Activated CD8-positive, alpha-beta T cell treated with anti-CD3 and anti-CD28 coated beads for 36 hours (primary cell): ENCODE measurements at places on chromosomes 16 and 17.

DNA sequence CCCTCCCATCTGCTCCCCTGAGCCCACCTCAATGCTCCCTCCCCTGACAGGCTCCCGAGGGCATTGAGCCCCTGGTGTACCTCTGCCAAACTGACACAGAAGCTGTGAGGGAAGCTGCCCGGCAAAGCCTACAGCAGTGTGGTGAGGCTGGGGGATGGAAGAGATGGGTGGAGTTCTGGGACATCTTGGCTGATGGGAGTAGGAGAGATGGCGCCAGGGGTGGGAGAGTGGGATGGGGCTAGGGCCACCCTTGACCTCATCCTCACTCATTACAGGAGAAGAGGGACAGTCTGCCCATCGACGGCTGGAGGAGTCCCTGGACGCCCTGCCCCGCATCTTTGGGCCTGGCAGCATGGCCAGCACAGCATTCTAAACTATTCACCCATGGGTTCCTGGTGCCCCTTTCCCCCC is 16.2 kb upstream of the CTCF start:
- peak overlapping the region; percentile 25 for H3K27ac ChIP-seq
- peaks cover 44% of the 10 kb centered on the region for H3K4me1 ChIP-seq
- no peak for DNase-seq
- no peak overlapping the region for H3K4me3 ChIP-seq

GRCh38 chr16:72198021-72198711 is 26.2 kb upstream of the PMFBP1 start:
- H3K27ac ChIP-seq: no peak overlapping the region
- peaks cover 2% of the 10 kb centered on the region for H3K4me1 ChIP-seq
- no peak overlapping the region for H3K4me3 ChIP-seq
- no peaks in the 10 kb centered on the region for H3K36me3 ChIP-seq
- DNase-seq: no peak

GRCh38 chr16:3578610-3579551 is 1.7 kb upstream of the NLRC3 start:
- peak overlapping the region; percentile 99 for H3K4me3 ChIP-seq
- peak overlapping the region; percentile 98 for H3K27ac ChIP-seq
- H3K36me3 ChIP-seq: peaks cover 10% of the 10 kb centered on the region
- H3K27me3 ChIP-seq: no peaks in the 10 kb centered on the region
- peak; percentile 93 for DNase-seq
- H3K4me1 ChIP-seq: peaks cover 39% of the 10 kb centered on the region

DNA sequence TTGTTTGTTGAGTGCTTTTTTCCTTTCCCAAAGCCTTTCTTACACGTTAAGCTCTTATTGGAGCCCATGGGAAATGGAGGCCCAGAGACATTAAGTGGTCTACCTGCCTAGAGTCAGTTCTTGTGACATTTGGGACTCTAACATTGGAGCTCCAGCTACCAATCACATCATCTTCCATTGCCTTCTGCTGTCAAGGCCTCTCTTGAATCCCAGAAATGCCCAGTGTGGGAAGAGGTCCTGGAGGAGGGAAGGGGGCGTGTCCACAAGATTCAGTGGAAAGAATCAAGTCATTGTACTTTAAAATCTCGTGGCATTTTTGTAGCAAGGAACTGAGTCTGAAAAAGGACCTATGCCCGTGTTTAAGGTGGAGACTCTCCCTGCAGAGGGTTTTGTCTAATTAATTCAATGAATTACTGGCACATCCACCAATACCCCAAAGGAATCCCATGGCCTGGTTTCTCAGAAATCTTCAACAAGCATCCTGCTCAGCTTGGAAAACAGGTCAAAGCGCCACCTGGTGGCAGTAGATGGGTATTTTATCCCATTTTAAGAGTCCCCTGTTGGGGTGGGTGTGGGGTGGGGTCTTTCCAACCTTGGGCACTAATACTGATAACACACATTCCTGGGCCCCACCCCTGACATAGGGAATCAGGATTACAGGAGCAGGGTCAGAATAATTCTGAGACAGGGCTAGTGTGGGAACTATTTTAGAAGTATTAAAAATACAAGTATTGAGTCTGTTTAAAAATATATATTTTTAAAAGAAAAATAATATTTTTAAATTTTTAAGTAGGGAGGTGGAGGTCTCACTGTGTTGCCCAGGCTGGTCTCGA is 24.6 kb downstream of the GPT2 start:
- no peak overlapping the region for H3K27ac ChIP-seq
- no peak overlapping the region for H3K4me3 ChIP-seq
- peaks cover 25% of the 10 kb centered on the region for H3K36me3 ChIP-seq
- no peaks in the 10 kb centered on the region for H3K27me3 ChIP-seq

DNA sequence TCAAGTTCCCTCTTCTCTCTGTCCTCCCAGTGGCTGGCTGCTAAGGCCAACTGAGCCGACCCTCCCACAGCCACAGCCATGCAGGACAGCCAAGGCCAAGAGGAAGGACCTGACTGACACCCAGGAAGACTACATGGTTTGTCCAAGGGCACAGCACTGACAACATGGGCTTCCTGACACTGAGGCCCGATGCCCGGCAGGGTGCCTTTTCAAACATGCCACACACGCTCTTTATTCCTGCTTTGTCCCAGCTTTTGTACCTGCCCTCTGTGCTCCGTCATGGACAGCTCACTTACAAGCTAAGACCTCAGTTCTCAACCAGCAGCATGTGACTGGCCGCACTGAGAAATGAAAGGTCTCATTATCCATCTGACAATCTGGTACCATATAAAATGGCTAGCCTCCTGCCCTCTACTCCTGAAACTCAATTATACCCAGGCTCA is 45.8 kb downstream of the TEX2 start:
- no peak for DNase-seq
- H3K36me3 ChIP-seq: peaks cover 15% of the 10 kb centered on the region
- no peak overlapping the region for H3K27ac ChIP-seq
- peaks cover 32% of the 10 kb centered on the region for H3K4me1 ChIP-seq
- no peaks in the 10 kb centered on the region for H3K27me3 ChIP-seq

GRCh38 chr17:4186357-4186881 is 43.4 kb downstream of the CYB5D2 start:
- H3K27me3 ChIP-seq: no peaks in the 10 kb centered on the region
- peaks cover 41% of the 10 kb centered on the region for H3K36me3 ChIP-seq
- DNase-seq: no peak
- H3K27ac ChIP-seq: no peak overlapping the region
- H3K4me1 ChIP-seq: peaks cover 6% of the 10 kb centered on the region

DNA sequence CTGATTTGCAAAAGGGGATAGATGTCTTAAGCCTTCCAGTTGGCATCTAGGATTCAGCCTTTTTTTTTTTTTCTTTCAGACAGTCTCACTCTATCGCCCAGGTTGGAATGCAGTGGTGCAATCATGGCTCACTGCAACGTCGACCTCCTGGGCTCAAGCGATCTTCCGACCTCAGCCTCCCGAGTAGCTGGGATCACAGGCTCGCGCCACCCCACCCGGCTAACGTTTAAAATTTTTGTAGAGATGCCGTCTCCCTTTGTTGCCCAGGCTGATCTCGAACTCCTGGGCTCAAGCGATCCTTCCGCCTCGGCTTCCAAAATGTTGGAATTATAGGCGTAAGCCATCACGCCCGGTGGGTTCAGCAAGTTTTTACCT is 571 bp upstream of the CCP110 start:
- peaks cover 32% of the 10 kb centered on the region for H3K4me1 ChIP-seq
- H3K4me3 ChIP-seq: no peak overlapping the region
- H3K27me3 ChIP-seq: no peaks in the 10 kb centered on the region

DNA sequence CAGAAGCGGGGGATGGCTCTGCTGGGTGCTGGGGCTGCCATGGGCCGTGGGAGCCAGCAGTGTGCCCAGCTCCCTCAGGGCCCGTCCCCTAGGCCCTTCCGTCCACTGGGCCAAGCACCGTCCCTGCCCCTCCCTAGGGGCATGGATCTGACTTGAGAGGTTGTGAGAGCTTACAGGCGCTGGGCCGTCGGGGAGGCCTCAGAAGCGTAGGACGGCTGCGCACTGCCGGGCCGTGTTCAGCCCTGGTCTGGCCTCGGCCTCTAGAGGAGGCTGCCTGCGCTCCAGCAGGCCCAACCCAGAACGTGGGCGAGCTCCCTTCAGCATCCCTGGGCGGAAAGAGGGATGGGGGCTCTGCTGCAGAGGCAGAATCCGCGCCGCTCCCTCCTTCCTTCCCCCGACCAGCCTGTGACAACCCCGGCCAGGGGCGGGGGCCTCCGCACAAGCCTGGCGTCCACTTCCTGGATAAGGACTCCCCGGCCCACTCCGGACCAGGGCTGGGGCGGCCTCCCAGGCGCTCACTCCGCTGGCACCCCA is 685 bp upstream of the MPG start:
- DNase-seq: peak; percentile 59
- peaks cover 18% of the 10 kb centered on the region for H3K27me3 ChIP-seq
- H3K4me3 ChIP-seq: peak overlapping the region; percentile 82
- H3K36me3 ChIP-seq: peaks cover 10% of the 10 kb centered on the region
- H3K4me1 ChIP-seq: peaks cover 31% of the 10 kb centered on the region

GRCh38 chr17:17304521-17304985 is 1.4 kb downstream of the NT5M start:
- DNase-seq: peak; percentile 55
- peak overlapping the region; percentile 85 for H3K27ac ChIP-seq
- peaks cover 9% of the 10 kb centered on the region for H3K36me3 ChIP-seq
- no peaks in the 10 kb centered on the region for H3K27me3 ChIP-seq
- peak overlapping the region; percentile 79 for H3K4me3 ChIP-seq

DNA sequence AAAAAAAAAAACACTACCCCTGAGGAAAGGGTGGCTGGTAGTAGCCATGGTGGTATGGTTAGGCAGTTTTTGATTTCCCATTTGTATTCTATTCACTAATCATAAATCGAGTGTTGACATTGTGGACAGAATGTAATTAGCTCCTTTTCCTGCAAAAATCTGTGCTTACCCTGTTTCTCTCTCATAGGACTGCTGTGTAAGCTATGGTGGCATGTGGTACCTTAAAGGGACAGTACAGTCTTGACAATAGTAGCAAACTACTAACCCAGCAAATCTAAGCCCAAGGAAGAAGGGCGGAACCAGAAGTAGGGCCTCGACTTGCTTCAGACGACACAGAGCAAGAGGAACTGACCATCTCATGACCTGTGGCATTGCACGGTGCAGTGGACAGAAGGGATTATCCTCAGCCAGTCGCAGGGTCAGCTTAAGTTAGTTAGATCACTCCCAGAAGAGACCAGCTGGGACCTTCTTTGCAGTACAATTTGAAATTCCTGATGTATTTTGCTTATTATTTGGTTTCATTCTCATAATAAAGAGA is 36.3 kb downstream of the POLR3E start:
- peak overlapping the region; percentile 13 for H3K27ac ChIP-seq
- peaks cover 16% of the 10 kb centered on the region for H3K4me1 ChIP-seq
- no peaks in the 10 kb centered on the region for H3K27me3 ChIP-seq
- H3K4me3 ChIP-seq: no peak overlapping the region

- no peak overlapping the region for H3K27ac ChIP-seq
- no peak for DNase-seq
- peaks cover 12% of the 10 kb centered on the region for H3K36me3 ChIP-seq
- H3K27me3 ChIP-seq: no peaks in the 10 kb centered on the region
These were observed 9.2 kb upstream of the NUDT16L1 start for GRCh38 chr16:4684058-4684715.

DNA sequence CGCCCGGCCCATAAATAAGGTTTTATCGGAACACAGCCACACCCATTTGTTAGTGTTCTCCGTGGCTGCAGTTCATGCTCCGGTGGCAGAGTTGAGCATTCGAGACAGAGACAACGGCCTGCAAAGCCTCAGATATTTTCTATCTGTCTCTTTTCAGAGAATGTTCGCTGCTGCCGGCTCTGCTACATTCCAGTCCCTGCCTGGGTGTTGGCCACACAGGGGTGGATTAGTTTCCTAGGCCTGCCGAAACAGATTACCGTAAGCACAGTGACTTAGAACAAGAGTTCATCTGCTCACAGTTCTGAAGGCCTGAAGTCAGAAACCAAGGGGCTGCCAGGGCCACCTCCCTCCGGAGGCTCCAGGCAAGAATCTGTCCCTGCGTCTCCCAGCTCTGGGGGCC is 19.1 kb upstream of the GSG1L start:
- no peak overlapping the region for H3K4me3 ChIP-seq
- no peaks in the 10 kb centered on the region for H3K27me3 ChIP-seq
- no peak overlapping the region for H3K27ac ChIP-seq
- no peaks in the 10 kb centered on the region for H3K4me1 ChIP-seq

GRCh38 chr17:43994272-43995149 is 9.9 kb upstream of the NAGS start:
- peak; percentile 75 for DNase-seq
- no peak overlapping the region for H3K27ac ChIP-seq
- H3K4me3 ChIP-seq: no peak overlapping the region

DNA sequence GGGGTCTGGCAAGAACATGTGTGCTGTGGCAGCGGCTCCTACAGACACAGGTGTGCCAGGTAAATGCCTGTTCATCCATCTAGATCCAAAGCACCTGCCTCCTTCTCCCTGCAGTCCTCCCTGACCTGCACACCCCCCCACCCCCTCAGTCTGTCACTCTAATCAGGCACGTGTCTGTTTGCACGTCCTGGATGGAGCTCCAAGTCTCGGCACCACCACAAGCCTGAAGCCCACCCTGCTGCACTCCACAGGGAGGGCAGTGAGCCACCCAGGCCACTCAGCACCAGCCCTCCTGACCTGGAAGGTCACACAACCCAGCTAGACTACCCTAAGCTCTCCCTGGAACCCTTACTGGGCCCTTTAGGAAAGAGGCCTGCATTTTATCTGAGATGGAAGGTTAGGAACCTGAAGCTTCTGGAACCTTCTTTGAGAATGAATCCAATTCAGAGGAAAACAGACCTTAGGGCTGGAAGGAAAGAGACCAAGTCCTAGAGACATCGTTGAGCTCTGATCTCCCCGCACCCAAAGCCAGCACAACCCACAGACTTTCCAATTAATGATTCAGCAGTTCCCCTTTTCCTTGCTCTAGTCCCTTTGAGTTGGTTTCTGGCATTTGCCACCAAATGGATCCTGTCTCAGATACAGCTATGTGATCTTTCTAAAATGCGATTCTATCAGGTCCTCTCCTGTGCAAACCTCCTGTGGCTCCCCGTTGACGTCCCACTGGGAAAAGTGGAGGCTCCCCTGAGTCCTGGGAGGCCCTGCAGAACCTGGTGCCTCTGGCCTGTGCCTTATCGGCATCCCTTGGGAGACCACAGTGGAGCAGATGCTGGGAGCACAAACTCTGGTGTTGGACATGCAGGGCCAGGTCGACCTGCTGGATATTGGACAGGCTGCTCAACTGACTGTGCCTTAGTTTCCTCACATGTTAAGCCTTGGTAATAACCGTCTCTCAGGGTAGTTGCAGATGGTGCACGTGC is 67.9 kb downstream of the PRMT7 start:
- H3K36me3 ChIP-seq: no peaks in the 10 kb centered on the region
- no peak overlapping the region for H3K27ac ChIP-seq
- H3K4me3 ChIP-seq: no peak overlapping the region
- DNase-seq: no peak

DNA sequence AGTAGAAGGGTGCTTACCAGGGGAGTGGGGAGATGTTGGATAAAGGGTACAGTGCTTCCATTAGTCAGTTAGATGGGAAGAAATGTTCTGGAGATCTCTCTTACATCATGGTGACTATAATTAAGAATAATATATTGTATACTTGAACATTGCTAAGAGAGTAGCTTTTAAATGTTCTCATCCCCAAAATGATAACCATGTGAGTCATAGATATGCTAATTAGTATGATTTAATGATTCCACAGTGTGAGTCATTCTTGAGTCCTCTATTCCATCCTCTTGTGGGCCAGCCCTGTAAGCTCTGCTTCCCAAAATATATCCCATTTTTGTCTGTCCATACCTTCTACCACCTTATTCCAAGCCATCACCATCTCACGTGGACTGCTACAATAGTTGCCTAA is 80.6 kb upstream of the CDH11 start:
- H3K4me3 ChIP-seq: no peak overlapping the region
- H3K27ac ChIP-seq: no peak overlapping the region
- no peak for DNase-seq
- no peaks in the 10 kb centered on the region for H3K4me1 ChIP-seq
- no peaks in the 10 kb centered on the region for H3K36me3 ChIP-seq
